Kidney epithelial cell (primary cell): ENCODE measurements at places on chromosomes 6 and 20. TPM values are rescaled to one million over a fixed set of nuclear protein-coding genes. Genes with fewer than 3 reads are reported as not detected.

GRCh38 chr6:22828179-22829062 is 259.1 kb downstream of the HDGFL1 start:
- peak; percentile 99 for DNase-seq

- no peak for DNase-seq
These were observed 64.0 kb upstream of the CEP85L start for GRCh38 chr6:118715376-118715775.

- DNase-seq, result peak; percentile 16
These were observed at the start of gene L3MBTL1 for GRCh38 chr20:43507150-43508080. TSS of gene L3MBTL1 (plus strand) at chr20:43507697. CDS start at chr20:43513504, 5,807 bp downstream.

Gene SLC35D3
- total RNA-seq, result not detected in 2 replicates

Gene BHLHE23
- not detected in 2 replicates for total RNA-seq

- no peak for DNase-seq
These were observed 2.7 kb upstream of the DLL1 start for GRCh38 chr6:170293341-170294231.

Gene FOXA2
- 0.04 and 0.27 TPM in 2 replicates for total RNA-seq

Gene BMP2
- 16.2 and 17.2 TPM in 2 replicates for total RNA-seq

Gene LY6G6D
- not detected in 2 replicates for total RNA-seq

DNA sequence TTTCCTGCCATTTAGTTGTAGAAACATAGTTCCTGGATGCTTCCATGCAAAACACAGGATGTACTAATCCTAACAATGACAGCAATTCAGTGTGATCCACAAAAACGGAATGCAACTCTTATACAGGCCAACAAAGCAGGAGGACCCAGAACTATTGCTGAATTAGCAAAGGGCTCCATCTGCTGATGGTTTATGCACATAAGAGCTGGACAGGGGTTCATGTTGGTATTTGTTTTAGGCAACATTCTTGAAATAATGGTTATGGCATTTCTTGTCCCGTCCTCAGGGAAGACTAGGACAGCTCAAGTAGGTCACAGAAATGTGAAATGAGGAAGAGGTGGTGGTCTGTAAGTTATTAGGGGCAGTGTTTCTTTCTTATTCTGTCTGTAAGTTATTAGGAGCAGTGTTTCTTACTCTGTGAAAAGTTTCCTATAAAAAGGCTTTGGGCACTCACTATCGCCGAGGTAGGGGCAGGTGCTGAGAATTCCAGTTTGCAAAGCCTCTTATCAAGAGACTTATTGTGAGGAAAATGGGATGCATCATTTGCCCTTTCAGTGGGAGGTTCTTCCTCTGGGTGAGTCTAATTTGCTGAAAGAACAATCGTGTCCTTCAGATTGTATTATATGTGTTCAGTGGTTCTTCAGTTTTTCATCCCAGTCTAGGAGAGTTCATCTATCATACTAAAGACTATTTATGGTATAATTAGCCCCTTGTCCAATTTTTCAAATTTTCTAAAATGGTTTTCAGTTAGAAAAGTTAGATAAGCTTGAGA is 171.1 kb downstream of the MCHR2 start:
- DNase-seq, result peak; percentile 29

DNA sequence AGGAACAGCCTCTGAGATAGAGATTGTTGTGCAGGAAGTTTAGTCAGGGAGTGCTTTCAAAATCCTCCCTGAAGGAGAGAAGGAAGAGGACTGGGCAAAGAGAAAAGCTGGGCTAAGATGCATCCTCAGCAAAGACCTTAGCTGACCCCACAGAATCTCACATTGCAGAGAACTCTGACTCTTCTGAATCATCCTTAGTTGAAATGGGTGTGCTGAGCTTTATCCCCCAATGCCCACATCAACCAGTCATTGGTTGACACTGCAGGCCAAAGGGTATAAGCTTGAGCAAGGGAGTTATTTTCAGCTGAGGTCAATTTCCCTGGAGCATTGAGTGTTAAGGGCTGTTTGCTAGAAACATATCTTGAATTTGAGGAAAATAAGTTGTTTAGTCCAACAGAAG is 732.2 kb downstream of the CBLN4 start:
- DNase-seq, result no peak

DNA sequence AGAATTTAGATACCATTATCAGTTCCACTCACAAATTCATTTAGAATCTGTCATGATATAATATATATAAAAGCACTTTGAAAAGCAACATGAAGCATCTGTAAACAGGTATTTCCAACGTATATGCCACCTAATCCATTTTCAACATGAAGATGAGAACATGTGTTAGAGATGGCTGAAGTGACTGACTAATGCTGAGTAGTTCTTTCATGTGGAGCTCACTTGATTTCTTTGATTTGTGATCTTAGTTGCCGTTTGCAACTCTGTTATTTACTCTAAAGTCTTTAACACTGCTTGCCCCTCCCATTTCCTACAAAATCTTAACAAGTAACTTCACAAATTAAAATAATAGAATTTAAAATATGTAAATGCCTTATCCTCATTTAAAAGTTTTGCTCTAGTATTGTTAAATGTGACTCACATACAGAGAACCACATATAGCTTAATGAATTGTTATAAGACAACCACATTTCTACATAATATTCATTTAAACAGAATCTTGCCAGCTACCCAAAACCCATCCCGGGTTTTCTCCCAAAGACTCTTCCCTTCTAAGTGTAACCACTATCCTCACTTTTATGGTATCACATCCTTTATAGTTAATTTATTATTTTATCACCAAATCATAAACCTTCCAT is 78.3 kb downstream of the ME1 start:
- DNase-seq, result no peak
